ENCODE measurements at places on chromosomes 7 and 10.

DNA sequence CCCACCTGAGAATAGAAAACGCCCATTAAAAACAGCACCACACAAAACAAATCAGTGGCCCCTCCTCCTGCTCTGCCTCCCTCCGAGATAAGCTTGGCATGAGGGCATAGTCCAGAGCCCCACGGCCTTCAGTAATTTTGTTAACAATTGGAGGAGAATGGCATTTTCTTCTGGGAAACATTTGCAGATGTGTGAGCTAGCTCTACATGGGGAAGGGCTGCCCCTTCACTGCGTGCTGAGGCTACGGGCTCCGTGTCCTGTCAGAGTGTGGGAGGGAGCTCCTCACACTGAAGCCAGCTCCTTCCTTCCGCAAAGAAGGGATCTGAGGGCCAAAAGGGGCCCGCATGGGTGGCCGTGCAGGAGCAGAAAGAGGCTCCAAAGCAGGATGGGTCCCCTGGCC lies 15.2 kb downstream of the GRK5 start:
- no peak for DNase-seq

DNA sequence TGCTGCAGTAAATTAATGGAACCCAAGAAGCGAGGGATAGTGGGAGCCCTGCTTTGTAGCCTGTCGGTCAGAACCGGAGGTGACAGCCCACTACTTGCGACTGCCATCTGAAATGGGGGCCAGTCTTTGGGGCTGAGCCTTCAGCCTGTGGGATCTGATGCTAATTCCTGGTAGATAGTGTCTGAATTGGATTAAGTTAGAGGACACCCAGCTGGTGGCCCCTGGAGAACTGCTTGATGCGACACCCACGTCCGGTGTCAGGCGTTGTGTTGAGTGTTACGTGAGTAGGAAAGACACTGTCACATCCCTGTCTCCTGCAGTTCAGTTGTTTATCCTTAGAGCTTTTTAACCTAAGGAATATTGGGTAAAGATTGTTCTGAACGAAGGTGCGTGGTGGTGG lies 5.0 kb downstream of the EIF3B start:
- no peak for DNase-seq

DNA sequence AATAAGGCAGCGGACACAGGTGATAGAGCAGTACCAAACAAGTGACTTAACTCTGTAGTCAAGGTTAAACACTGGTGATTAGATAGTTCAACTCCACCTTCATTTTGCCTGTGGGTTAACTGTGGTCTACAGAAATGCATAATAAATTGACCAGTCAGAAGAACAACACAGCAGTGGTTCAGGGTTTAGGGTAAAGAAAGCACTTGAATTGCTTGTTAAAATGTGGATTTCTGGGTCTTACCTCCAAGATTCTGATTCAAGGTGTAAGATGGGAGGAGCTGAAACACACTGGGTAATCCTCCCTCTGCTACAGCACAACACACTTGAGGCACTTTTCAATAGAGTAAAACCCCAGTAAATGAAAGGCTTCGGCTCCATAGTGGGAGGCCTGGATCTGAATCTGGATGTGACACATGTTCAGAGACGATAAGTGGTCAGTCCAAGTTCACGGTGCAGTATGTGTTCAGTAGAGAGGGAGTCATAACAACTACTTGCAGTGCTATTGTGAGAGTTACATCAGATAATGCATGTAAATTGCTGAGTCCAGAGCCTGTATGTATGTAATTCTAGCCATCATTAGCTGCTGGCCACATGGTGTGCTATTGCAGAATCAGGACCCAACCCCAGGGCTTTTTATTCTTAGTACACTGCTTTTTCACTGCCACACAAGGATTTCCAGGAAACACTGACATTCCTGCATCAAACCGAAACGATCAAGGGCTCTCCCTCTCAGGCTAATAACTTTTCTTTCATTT lies 141.7 kb downstream of the SORCS1 start:
- DNase-seq: no peak

- no peak for DNase-seq
These were observed 46.8 kb upstream of the CRTAC1 start for GRCh38 chr10:98077223-98077622.

- no peak for DNase-seq
These were observed 32.6 kb downstream of the GBX1 start for GRCh38 chr7:151134743-151135524.

GRCh38 chr7:38694326-38694725 lies 63.2 kb upstream of the AMPH start:
- DNase-seq: no peak

- DNase-seq: peak; percentile 94
These were observed at the start of gene ING3 for GRCh38 chr7:120950539-120951308. Gene ING3 (plus strand): TSS chr7:120950777. CDS start chr7:120950897, 120 bp downstream.

GRCh38 chr10:48236199-48236621 lies 38.3 kb downstream of the FRMPD2 start:
- DNase-seq: no peak

GRCh38 chr7:114875186-114875585 lies 46.7 kb upstream of the MDFIC start:
- DNase-seq: no peak

GRCh38 chr7:140423501-140423900 lies 19.6 kb downstream of the RAB19 start:
- DNase-seq: no peak

DNA sequence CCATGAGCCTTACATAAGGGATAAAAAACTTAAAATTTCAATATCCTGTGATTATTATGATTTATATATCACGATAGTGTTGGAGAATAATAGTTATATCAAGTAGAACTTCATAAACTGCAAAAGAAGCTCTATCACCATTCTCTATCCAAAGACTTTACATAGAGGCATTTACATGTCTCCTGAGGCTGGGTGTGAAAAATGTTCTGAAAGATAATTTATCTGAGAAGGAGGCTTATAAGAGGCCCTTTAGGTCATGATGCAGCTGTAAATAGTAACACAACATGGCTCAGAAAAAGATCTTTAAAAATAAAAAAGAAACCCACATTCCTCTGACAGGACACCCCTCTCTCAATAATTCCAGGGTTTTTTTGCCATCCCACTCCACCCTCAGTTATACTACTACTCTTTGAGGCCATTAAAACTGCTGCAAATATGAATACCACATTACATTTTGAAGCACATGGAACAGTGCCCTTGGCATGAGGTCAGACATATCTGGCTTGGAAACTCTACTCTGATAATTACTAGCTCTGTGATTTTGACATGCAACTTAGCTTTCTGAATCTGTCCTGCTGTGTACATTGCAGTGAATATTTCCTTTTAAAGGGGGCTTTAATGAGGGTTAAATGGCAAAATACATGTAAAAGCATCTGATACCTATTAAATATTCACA lies 55.5 kb downstream of the SLC16A12 start:
- DNase-seq: no peak

GRCh38 chr7:14551310-14551709 lies 351.2 kb downstream of the DGKB start:
- no peak for DNase-seq

DNA sequence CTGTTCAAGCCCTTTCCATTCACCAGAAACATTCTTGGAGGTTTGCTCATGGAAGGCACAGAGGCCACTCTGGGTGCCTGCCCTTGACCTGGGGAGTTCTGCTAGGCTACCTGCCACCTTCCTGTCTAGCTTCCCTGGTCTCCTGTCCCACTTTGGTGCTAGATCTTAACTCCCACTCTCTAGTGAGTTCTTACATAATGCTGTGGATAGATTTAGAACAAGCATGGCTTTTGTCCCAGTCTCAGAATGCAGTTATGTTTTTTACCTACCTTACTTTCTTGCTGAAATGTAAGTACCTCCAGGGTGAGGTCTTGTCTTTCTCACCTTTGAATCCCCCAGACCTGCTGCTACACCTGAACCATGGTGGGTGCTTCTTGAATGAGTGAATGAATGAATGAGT lies 1252.3 kb downstream of the TYW1 start:
- no peak for DNase-seq

DNA sequence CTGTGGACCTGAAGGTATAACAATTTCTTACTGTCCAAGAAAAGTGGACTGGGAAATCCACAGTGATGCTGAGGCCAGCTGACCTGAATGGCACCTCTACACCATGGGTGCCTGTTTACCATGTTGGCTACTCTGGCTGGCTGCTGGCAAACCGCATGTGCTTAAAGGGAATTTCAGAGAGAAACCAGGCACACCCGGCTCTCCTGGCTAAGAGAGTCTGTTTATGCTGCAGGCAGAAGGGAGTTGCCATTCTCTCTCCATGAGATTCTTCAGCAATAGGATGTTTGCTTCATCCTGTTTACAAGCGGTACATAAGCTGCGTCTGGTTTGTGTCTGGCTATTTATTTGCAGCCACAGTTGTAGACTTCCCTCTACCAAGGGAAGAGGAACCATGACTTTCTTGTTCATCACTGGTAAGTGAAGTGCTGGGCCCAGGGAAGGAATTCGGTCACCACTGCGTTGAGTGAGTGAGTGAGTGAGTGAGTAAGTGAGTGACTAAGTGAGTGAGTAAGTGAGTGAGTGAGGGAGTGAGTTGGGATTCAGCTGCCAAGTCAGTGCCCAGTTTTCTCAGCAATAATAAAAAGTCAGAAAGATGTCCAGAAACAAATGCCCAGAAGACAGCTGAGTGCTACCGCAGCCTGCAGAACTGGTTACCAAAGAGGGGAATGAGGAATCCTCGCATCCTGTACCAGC lies 90.4 kb downstream of the COBL start:
- no peak for DNase-seq

DNA sequence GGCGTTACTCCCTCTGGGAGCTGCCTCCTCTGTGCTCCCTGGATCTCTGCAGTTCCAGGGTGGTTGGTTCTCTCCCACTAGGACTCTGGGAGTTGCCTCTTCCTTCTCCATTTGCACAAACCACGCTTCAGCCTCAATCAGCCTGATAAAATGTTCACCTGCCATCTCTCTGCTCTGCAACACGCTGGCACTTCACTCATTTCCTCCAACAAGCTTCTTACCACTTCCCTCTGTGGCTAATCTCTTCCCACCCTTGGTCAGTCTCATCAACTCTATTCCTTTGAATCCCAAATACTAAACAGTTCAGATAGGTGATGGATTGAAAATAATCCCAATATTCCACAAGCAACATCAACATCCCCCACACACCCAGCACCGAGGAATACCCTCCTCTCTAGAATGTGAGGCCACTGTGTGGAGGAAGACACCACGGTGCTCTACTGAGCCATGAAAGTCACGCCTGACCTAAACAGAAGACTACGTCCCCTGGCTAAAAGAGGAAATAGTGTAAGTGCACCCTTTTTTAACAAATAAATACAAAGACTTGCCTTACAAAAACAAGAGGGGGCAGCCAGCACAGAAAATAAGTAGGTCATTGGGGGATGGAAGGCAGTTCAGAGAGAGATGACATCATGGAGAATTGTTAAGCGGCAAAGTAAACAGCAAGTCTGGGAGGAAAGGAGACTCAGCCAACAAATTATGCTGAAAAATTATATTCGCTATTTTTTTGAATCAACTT lies 1.9 kb upstream of the FAM170B start:
- DNase-seq: no peak

DNA sequence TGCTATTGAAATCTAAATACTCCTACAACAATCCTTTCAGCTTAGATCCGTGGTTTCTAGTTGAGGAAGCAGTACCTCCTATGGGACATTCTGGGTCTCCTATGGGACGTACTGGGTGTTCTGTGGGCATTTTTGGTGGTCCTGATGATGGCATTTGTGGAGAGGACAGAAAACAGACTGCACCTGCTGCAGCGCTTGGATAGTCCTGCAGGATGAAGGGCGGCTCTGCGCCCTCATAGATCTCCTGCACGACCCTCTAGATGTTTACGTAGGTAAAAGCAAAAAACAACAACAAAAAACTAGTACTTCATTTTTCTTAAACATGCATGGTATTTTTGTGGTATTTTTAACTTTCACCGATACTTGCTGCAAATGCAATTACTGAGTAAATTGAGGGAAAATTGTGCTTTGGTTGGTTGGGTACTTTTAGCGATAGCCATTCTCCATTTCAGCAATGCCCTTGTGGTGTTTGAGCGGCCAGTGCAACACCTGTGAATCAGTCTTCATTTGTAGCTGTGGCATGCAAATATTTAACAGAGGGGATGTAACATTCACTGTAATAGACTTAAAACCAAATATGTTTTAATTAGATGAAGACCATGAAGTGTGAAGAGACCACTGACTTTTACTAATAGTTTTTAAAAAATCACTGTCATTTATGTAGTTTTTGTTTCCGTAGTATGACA lies 461.2 kb downstream of the SDK1 start:
- no peak for DNase-seq

DNA sequence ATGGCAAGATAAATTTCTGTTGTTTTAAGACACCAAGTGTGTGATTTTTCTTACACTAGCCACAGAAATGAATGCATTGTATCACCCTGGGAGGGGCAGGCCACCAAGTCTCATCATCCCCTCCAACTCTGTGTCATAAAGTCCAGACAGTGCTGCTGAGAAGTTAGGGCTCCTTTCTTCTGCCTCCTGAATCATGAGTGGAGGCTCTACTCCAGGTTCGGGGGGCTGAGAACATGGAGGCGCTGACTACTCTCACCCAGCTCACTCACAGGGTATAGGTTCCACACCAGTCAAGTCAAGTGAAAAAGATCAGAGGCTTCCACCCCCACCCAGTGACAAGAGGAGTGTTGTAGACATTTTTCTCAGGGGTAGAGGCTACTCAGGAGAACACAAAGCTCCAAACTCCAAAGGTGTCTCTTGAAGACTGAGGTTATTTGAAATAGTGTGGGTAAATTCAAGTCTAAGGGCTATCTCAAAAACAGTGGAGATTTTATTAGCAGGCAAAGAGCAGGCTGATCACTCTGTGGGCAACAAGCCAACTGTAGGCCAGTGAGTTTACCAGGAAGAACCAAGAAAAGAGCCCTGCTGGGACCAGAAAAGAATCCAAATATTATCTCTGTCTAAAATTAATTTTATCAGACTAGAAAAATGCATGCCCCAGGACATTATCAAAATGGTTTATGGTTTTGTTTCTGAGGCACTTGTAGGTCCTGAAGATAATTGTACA lies 118.6 kb upstream of the RET start:
- no peak for DNase-seq

- no peak for DNase-seq
These were observed 101.2 kb upstream of the ANLN start for GRCh38 chr7:36288501-36288900.

DNA sequence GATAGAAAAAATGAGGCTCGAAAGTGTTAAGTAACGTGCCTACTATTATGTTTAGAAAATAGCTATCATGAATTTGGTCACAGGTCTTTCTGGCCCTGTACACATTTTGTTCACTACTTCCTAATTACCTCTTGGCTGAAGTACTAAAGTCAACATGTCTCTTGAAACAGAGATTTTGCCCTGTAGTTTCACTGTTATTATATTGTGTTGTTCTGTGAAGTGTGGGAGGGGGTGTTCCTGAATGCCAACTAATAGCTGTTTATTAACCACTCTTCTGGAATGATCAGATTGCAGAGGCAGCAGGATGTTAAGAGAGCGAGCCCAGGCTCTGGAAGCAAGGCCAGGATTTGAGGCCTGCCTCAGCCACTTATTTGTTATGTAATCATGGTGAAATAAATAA lies 72.1 kb downstream of the RNF133 start:
- no peak for DNase-seq

DNA sequence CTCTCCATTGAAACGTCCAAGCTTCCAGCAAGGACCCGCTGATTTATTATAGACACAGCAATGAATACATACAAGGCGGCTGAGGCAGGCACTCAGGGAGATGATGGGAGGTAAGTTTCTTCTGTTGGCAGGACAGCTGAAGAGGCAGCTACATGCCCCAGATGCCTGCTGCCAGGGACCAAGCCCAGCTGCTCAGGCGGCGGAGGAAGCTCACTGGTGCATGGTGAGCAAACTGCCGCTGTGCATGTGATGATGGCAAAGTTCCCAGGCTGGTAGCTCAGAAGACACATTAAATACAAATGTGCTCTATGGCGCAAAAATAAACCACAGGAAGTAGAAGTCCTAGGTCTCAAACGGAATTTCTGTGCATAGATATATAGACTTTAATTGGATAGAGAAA lies 2.3 kb downstream of the DNTT start:
- no peak for DNase-seq
